ENCODE measurements at places on chromosomes 1 and 21.

DNA sequence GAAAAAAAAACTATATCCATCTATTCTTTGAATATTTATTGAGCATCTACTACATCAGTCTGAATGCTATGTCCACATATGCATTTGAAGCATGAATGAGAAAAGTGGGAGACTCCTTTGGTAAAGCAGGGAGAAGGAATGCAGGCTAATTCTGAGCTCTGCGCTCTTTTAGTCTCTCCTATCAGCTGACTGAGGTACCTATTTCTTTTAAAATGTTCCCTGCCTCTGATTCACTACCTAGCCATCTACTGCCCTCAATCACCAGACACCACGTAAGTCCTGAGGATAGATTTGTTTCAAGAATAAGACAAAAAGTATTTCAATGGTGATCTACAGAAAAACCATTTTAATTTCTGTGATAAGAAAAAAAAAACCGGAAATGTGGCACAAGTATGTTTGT lies 3.8 kb upstream of the RGS13 start:
- H3K4me1 ChIP-seq, result no peaks in the 10 kb centered on the region
- H3K27ac ChIP-seq, result no peak overlapping the region
- no peaks in the 10 kb centered on the region for H3K36me3 ChIP-seq
- DNase-seq, result no peak
- H3K4me3 ChIP-seq, result no peak overlapping the region

DNA sequence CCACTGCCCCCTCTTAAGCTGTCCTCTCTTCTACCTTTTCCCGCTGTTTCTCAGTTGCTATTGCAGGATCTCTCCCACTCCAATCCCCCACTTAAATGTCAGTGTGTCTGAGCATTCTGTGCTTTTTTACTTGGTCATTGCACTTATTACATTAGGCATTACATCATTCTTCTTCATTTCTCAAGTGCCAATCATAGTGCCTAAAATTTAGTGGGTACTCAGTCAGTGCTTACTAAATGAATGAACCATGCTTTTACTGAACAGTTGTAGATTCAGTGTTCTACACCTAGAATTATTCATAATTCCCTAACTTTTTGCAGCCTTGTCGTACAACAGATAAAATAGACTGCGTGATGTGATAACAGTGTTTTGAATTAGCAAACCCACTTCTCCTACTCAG lies 19.4 kb downstream of the ARMH1 start:
- H3K36me3 ChIP-seq, result no peaks in the 10 kb centered on the region
- no peak overlapping the region for H3K27ac ChIP-seq
- peaks cover 20% of the 10 kb centered on the region for H3K4me1 ChIP-seq
- peaks cover 5% of the 10 kb centered on the region for H3K27me3 ChIP-seq

- no peak for DNase-seq
- H3K27me3 ChIP-seq, result no peaks in the 10 kb centered on the region
- no peak overlapping the region for H3K4me3 ChIP-seq
These were observed 19.1 kb downstream of the NPPA start for GRCh38 chr1:11828511-11828910.

GRCh38 chr1:17594690-17595601 lies 55.4 kb downstream of the ARHGEF10L start:
- H3K27ac ChIP-seq, result no peak overlapping the region
- H3K36me3 ChIP-seq, result no peaks in the 10 kb centered on the region
- no peak overlapping the region for H3K4me3 ChIP-seq
- no peaks in the 10 kb centered on the region for H3K27me3 ChIP-seq
- H3K4me1 ChIP-seq, result no peaks in the 10 kb centered on the region
- no peak for DNase-seq

- DNase-seq, result no peak
- no peaks in the 10 kb centered on the region for H3K4me1 ChIP-seq
These were observed 44.5 kb upstream of the PRRX1 start for GRCh38 chr1:170619241-170620028.

DNA sequence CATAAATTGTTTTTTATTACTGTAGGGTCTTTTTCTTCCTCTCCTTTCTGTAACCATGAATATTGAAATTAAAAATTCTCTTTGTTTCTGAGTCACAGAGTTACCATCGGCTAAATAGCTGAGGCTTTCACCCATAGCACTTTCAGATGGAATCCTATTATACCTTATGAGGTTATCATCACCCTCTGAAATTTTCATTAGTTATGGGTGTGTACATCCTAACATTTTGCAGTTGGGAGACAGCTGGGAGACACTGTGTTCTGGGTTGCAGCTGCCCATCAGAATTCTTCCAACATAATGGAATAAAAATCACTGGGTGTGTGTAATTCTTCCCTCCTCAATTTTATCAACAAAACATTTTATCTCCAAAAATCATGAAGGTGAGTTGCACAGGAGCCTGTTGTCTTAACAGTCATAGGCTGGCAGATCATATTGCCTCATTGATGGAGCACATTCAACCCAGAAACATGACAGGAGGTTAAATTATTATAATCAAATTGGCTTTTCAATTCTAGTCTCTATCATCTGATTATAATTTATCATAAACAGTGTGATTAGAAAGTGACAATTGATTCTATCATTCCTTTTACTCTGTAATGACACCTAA lies 17.4 kb downstream of the CYYR1 start:
- no peaks in the 10 kb centered on the region for H3K27me3 ChIP-seq
- H3K36me3 ChIP-seq, result no peaks in the 10 kb centered on the region
- no peak overlapping the region for H3K27ac ChIP-seq
- no peaks in the 10 kb centered on the region for H3K4me1 ChIP-seq
- no peak overlapping the region for H3K4me3 ChIP-seq
- DNase-seq, result no peak

- no peaks in the 10 kb centered on the region for H3K4me1 ChIP-seq
- DNase-seq, result no peak
- H3K27me3 ChIP-seq, result no peaks in the 10 kb centered on the region
- no peaks in the 10 kb centered on the region for H3K36me3 ChIP-seq
These were observed 23.8 kb upstream of the PCP4 start for GRCh38 chr21:39843483-39843882.

- no peak overlapping the region for H3K4me3 ChIP-seq
- no peak for DNase-seq
- H3K27ac ChIP-seq, result no peak overlapping the region
- no peaks in the 10 kb centered on the region for H3K36me3 ChIP-seq
These were observed 11.1 kb upstream of the GJA5 start for GRCh38 chr1:147771226-147772125.

- DNase-seq, result no peak
- peaks cover 35% of the 10 kb centered on the region for H3K36me3 ChIP-seq
- no peaks in the 10 kb centered on the region for H3K27me3 ChIP-seq
- H3K4me3 ChIP-seq, result no peak overlapping the region
- no peak overlapping the region for H3K27ac ChIP-seq
These were observed 20.9 kb downstream of the TMED5 start for GRCh38 chr1:93159337-93159736.

DNA sequence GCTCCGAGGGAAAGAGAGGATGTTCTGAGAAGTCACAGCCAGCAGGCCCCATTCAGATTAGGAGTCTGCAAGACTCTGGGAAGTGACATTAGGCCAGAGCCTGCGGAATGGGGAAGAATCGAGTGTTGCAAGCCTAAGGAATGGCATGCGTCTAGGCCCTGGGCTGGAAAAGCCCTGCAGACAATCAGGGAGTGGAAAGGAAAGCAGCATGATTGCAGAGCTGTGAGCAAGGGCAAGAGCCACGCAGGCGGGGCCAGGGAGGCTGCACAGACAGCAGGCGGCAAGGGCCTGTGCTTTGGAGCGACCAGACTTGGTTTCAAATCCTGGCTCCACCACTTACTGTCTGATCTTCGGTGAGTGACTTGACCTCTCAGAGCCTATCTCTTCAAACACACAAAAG lies 118.2 kb downstream of the RRAGC start:
- no peak overlapping the region for H3K4me3 ChIP-seq
- no peak overlapping the region for H3K27ac ChIP-seq
- H3K36me3 ChIP-seq, result no peaks in the 10 kb centered on the region
- H3K4me1 ChIP-seq, result peaks cover 2% of the 10 kb centered on the region
- no peaks in the 10 kb centered on the region for H3K27me3 ChIP-seq

- no peak for DNase-seq
- no peaks in the 10 kb centered on the region for H3K4me1 ChIP-seq
- H3K27ac ChIP-seq, result no peak overlapping the region
- H3K4me3 ChIP-seq, result no peak overlapping the region
- peaks cover 3% of the 10 kb centered on the region for H3K27me3 ChIP-seq
- no peaks in the 10 kb centered on the region for H3K36me3 ChIP-seq
These were observed 7.1 kb downstream of the MYOM3 start for GRCh38 chr1:24104854-24105253.

GRCh38 chr1:14742181-14742980 lies 143.9 kb downstream of the KAZN start:
- H3K4me3 ChIP-seq, result no peak overlapping the region
- H3K27ac ChIP-seq, result no peak overlapping the region
- no peak for DNase-seq
- H3K27me3 ChIP-seq, result peaks cover 20% of the 10 kb centered on the region
- H3K36me3 ChIP-seq, result no peaks in the 10 kb centered on the region
- no peaks in the 10 kb centered on the region for H3K4me1 ChIP-seq

DNA sequence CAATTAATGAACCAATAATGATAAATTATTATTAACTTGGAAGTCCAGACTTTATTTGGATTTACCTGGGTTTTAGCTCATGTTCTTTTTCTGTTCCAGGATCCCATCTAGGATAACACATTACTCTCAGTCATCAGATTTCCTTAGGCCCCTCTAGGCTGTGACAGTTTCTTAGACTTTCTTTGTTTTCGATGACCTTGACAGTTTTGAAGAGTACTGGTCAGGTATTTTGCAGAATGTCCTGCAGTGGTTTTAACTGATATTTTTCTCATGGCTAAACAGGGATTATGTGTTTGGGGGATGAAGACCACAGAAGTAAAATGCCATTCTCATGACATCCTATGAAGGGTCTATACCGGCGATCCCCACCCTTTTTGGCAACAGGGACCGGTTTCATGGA lies 144.0 kb downstream of the NAV1 start:
- H3K4me3 ChIP-seq, result no peak overlapping the region
- H3K4me1 ChIP-seq, result no peaks in the 10 kb centered on the region
- no peak for DNase-seq
- H3K27me3 ChIP-seq, result peaks cover 8% of the 10 kb centered on the region

DNA sequence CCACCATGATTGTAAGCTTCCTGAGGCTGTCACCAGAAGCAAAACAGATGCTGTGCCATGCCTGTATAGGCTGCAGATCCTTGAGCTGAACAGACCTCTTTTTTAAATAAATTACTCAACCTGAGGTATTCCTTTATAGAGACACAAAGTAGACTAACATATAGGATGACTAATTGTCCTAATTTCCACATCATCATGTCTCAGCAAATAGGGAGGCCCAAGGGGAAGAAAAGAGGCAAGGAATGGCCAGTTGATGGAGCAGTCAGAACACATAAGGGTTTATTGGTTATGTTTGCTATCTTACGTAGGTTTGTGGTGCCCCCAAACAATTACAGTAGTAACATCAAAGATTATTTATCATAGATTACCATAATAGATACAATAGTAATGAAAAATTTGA lies 126.2 kb downstream of the RASAL2 start:
- no peaks in the 10 kb centered on the region for H3K27me3 ChIP-seq
- H3K36me3 ChIP-seq, result no peaks in the 10 kb centered on the region
- H3K27ac ChIP-seq, result no peak overlapping the region
- no peak overlapping the region for H3K4me3 ChIP-seq

- DNase-seq, result no peak
- H3K27me3 ChIP-seq, result no peaks in the 10 kb centered on the region
- no peaks in the 10 kb centered on the region for H3K36me3 ChIP-seq
- H3K4me1 ChIP-seq, result no peaks in the 10 kb centered on the region
- H3K27ac ChIP-seq, result no peak overlapping the region
These were observed 745.1 kb downstream of the LTN1 start for GRCh38 chr21:28247454-28248020.

DNA sequence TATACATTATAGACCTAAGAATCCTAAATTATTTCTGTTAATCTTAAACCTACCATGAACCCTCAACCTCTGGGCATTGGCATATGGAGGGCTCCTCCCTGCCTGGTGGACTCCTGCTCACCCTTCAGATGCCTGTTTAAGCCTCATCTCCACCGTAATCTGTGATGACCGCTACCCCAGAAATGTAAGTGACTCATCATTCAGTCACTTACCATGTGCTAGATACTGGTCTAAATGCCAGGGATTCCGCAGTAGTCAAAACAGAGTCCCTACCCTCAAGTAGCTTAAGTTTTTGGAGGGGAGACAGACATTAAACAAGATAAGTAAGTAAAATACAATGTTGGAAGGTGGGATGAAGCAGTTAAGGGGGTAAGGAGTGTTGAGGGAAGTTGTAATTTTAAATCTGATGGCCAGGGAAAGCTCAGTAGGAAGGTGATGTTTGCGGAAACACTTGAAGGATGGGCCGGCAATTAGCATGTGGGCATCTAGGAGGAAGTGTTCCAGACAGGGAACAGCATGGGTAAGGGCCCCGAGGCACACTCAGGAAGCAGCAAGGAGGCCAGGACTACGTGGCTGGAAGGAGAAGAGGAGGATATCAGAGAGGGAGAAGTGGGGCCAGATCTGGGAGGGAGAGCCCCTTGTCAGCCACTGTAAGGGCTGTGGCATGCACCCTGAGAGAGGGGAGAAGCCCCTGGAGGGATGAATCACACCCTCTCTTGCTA lies 141.7 kb upstream of the HOOK1 start:
- H3K4me1 ChIP-seq, result peaks cover 3% of the 10 kb centered on the region
- H3K27ac ChIP-seq, result no peak overlapping the region
- H3K36me3 ChIP-seq, result no peaks in the 10 kb centered on the region
- no peak overlapping the region for H3K4me3 ChIP-seq
- H3K27me3 ChIP-seq, result no peaks in the 10 kb centered on the region
- DNase-seq, result peak; percentile 34
